ENCODE measurements at places on chromosomes 6 and 20.

GRCh38 chr6:10341605-10342004, 73.3 kb downstream of the TFAP2A start:
- no peak for DNase-seq

DNA sequence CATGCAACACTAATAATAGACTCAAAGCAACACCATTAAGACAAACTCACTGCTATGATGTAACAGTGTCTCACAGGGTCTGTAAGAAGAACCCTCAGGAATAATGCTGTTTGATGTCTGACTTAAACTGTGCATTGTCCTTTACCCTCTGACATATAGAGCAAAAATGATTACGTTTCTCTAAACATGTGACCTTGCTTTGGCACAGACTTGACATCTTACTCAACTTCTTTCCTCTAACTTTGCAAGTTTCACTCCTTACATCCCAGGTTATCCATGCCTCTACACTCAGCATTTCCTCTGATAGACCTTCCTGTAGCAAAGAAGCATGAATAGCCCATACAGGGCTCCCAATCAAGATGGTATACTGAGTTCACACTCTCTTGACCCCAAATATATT, 252.7 kb downstream of the UST start:
- DNase-seq: no peak

- DNase-seq: no peak
Observed at GRCh38 chr6:116476002-116476678, 15.0 kb downstream of the CALHM6 start.

- DNase-seq: no peak
Observed at GRCh38 chr20:3896853-3897583, 7.8 kb downstream of the PANK2 start.

GRCh38 chr6:105250533-105250932, 70.7 kb upstream of the POPDC3 start:
- no peak for DNase-seq

DNA sequence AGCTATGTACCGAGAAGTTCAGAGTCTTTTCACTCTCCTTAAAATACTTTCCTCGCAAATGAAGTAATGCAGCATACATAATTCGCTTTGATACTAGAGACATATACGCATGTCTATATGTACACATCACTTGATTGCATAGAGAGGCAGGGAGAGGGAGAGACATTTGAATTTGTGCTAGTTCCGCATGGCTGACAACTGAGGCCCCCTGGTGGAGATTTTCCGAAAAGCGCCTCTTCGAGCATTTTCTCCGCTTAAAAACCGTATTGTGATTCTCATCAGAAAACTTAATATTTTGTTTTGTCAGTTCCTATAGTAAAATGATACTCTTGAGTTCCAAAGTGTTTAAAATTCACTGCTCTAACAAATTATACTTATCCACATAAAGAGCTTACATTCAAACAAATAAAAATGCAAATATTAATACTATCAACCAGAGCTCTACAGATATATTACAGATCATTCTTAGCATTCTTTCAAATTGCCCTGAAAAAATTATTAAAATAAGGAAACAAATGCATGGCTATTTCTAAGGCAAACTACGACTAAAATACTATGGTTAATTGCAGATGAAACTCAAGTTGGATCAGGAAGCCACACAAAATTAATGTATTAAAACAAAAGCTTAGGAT, 637 bp downstream of the MYLK4 start:
- peak; percentile 53 for DNase-seq

- DNase-seq: no peak
Observed at GRCh38 chr20:58569241-58570125, 54.3 kb upstream of the APCDD1L start.

DNA sequence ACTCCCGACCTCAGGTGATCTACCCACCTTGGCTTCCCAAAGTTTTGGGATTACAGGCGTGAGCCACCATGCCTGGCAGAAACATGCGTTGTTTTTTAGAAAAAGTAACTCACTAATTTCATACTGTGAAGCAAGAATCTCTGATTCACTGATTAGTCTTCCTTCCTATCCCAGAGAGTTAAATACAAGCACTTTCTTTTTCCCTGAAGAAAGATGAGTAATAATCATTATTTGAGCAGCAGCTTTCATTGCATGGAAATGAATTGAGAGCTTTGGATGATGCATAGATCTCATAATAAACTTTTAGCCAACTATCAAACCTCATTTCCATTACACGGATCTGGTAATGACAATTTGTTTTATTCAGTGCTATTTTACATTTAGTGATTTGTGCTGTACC, 892.5 kb upstream of the EYS start:
- no peak for DNase-seq

DNA sequence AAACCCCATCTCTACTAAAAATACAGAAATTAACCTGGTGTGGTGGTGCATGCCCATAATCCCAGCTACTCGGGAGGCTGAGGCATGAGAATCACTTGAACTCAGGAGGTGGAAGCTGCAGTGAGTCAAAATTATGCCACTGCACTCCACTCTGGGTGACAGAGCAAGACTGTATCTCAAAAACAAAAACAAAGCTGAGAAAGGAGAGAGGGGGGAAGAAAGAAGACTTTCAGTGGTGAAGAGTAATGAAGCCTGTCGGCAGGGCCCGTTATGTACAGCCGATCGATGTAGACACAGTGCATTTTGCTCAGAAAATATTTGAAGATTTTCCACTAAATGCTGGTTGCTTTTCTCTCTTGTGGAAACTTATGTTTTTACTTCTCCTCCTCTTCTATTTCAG, 13.8 kb downstream of the VAPB start:
- no peak for DNase-seq

GRCh38 chr6:157557559-157557958, 176.6 kb downstream of the ZDHHC14 start:
- no peak for DNase-seq

DNA sequence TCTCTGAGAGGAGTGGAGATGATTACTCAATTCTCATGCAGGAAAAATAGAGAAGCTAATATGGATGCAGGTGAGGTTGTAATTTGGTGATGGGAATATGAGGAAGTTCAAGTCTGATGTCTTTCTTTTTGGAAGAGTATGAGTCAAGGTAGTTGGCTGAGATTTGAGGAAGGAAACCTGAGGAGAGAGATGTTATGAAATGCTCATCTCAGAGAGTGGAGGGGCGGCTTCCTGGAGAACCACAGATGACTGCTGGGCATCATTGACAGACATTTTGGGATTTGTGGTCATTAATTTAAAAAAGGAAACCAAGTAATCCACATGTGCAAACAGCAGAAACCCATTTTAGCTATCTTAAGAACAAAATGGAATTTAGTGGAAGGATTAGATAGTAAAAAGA, 72.5 kb upstream of the UST start:
- DNase-seq: no peak

- no peak for DNase-seq
Observed at GRCh38 chr6:56101141-56101553, 146.2 kb downstream of the COL21A1 start.

DNA sequence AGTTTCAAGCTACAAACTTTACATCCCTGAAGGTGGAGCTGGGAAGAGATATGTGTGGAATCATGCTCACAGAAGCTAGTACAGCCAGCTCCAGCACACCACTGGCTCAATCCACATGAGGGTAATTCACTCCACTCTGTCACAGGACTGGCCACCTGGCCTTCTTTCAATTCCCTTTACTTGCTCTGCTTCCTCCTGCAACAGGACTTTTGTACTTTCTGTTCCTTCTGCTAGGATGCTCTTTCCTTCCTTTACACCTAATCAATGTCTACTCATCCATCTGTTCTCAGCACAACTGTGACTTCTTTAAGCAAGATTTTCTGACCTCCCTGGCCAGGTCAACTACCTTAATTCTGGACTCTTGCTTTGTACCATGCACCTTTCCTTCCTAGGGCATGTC, 39.4 kb upstream of the MYB start:
- no peak for DNase-seq

DNA sequence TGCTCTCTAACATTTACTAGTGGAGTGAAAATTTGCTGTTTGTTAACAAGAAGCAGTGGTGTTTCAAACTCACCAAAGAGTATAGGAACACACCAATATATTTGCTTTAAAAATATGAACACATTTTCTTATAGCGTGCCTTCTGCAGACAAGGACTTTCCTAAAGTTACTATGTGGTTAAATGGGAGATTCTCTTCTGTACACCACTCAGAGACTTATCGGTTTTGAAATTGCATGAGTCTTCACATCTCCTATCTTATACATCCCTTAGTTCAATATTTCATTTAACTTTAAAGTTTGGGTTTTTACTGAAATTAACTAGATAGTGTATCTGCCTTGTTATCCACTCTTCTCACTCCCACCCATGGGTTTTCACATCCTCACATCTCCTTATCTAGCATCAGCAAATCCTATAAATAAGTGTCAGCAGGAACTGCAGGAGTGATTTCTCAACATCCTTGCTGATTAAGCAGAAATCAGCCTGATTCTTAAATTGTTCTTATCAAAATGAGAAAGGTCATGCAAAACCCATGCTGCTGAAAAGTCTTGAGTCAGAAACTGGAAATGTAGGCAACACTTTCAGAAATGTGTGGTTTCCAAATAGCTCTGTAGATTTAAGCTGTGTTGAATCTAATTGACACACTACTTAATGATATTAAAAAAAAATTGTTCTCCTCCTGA, 1075.6 kb upstream of the GJE1 start:
- DNase-seq: no peak

DNA sequence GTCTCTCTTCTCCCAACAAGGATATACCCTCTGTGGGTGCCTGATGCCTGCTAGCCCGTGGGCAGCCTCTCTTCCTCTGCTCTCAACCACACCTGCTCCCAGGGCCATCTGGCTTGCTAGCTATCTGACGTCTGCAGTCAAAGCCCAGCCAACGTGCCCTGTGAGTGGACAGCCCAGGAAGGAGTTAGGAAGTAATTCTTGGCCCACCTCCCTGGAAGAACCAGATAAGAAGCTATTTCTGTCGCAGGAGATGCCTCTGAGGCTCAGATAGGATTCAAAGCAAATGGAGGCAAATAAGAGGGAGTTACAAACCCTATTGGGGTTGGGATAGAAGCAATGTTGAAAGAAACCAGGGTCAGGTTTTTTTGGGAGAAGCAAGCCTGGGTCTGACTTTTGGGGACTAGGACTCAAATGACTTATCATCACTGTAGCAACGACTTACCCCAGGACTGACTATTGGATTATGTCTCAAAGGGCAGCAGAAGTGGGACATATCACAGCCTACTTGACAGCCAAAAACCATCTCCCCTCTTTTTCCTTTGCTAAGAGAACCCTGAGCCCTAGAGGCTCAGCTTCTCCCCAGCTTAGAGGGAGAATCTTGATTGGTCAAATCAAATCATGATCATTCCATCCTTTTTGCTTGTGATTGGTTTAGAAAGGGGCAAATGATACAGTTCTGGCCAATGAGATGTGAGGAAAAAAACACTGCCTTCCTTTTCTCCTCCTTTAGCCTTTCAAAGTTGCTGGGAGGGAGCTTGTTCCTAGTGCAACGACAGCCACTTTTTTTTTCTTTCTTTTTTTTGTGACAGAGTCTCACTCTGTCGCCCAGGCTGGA, 18.0 kb upstream of the CDK5RAP1 start:
- DNase-seq: no peak

- no peak for DNase-seq
Observed at GRCh38 chr6:152250127-152250526, 387.0 kb downstream of the SYNE1 start.

DNA sequence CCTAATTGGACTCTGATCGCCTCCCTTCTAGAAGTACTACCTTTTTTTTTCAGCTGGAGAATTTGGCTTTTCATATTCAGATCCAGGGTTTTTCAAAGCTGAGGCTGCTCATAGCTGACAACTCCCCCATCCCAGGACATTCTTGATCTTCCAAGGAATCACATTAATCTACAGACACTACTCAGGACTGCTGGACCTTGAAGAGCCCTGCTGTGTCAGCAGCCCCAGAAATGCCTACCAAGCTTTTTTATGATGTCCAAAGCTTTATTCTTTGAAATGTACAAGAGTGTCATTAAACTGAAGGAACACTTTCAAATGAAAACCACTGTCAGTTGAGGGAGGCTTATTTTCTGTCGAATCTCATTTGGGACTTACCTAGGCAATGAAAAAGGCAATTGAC, 704.1 kb downstream of the PTPRT start:
- DNase-seq: no peak

GRCh38 chr6:136604928-136605510, 54.8 kb upstream of the MAP7 start:
- no peak for DNase-seq

DNA sequence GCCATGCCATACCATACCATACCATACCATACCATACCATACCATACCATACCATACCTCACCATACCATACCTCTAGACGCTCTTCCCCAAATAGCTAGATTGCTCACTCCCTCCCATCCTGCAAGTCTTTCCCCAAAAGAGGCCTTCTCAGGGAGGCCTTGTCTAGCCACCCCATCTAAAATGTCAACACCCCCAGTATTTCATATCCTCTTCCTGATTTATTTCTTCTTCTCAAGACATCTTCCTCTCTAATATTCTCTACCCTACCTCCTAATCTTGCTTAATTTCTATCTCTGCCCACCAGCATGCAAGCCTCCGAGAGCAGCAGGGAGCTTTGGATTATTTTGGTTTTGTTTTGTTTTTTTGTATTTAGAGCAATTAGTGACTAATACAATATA, 225.2 kb upstream of the RREB1 start:
- DNase-seq: no peak

DNA sequence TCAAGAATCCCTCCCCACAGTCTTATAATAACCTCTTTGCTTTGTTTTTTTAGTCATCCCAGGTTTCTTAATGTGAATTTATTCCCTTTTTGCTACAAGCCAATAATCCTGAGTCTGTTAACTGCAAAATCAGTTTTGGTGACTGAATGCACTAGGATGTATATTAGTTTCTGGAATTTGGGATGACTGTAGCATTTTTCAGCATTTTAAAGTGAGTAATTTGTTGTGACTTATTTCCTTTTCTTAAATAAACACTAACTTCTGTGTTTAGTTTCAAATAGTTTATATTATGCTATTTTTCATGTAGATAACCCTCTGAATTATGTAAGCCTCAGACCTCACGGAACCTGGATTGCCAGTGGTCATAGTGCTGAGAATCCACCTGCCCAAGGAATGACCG, 5.5 kb downstream of the CST1 start:
- no peak for DNase-seq

DNA sequence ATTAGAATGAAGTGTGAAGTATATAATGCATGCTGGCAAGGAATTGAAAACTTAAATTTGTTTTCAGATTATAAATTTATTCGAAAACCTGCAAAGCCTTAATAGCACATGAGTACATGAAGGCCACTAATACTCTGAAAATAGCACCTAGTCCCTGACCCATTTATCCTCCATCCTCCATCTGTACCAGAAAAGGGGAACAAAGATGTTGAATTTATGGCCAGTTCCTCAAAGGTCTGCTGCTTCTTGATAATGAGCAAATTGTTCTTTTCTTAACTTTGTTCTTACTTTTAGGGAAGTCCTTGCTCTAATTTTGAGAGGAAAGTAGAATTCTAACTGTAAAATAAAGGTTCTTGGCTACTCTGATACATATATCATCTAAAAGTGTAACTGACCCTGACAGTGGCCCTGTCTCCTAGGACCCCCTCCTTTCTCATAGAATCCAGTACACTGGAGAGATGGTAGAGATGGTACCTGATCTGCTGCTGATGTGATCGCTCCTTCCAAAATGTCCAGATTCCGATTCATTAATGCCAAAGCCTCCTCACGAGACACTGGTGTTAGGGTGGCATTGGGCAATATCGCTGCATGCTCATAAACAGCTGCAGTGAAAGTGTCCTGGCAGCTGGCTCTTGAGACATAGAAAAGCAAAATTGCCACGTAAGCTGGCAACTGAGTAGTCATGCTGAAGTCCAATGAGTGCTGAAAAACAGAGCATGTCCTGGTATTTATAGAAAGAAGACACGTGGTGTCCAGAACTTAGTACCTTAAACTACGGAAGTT, at the start of gene VNN1:
Gene VNN1 (minus strand): TSS at position 704 of the 783 bp plus-strand sequence. CDS start 20 bp downstream, at position 684.
- DNase-seq: no peak

Measured in effector CD4-positive, alpha-beta T cell (primary cell).